Calu3 (cell line): ENCODE measurements at places on chromosomes 2 and 18.

GRCh38 chr2:121388371-121388770, 103.4 kb upstream of the TFCP2L1 start:
- no peak for DNase-seq

- no peak for DNase-seq
These were observed 226.0 kb downstream of the DPP10 start for GRCh38 chr2:114668415-114668814.

DNA sequence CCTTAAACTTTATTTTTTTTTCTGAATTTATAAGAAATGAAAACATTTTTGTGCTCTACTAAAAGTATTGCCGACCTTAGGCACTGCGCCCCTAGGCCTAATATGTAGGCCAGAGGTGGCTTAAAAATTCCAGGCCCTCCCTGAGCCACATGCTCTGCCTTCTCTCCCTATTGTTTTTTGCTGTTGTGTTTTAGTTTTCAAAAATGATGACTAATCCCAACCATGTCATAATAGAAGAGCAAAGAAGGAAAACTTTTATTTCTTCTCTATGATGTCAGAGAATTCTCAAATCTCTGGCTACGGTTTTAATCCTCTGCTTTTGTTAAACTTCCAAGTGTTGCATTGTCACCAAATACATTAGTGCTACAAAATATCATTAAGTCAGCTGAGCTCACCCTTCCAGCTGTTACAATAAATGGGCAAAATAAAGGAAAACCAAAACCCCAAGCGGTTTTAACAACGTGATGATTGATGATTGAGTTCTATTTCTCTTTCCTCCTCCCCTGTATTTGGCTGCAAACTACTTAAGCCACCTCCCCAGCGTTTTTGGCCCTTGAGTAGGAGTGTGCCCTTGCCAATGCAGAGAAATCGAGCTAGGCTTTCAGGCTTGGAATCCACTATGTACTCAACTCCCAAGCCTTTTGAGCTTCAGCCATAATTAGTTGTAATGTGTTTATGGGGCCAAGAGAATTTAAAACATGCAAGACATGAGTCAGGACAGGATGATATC, 163.5 kb upstream of the POU3F3 start:
- DNase-seq: no peak

GRCh38 chr18:24447961-24448360, 12.5 kb upstream of the HRH4 start:
- no peak for DNase-seq

- no peak for DNase-seq
These were observed 56.5 kb upstream of the EDAR start for GRCh38 chr2:109045505-109045904.

- no peak for DNase-seq
These were observed 45.6 kb downstream of the TRIB2 start for GRCh38 chr2:12762337-12762736.

DNA sequence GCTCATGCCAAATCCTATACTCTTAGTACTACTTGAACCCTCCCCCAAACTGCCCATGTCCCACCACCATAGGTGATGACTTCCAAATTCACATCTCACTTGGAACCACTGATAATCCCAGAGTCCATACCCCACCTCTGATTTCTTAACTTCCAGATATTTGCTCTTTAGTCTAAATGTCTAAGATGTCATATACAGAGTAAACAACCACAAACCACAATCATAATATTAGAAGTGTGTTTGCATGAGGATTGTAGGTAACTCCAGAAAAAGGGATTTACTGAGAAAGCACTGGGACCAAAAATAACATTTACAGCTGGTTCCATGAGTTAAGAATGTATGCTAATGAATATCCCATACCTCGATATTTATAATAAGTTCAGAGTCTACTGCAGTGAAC, 146.2 kb downstream of the ZNF385B start:
- no peak for DNase-seq

DNA sequence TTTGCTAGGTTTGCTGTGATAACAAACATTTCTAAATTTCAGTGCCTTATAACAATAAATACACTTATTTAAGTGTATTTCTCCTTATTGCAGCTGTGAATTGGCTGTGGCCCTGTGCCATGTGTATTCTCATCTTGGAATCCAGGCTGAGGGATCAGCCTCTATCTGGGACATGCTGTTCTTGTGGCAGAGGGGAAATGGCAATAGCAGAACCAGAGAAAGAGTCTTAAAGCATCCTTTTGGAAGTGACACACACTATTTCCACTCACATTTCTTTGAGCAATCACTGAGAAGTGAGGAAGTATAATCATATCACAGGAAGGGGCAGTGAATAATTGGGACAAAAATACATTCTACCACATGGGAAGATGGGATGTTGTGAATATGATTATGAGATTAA, 66.2 kb upstream of the PROKR1 start:
- no peak for DNase-seq

GRCh38 chr2:133653056-133653455, 84.8 kb upstream of the NCKAP5 start:
- DNase-seq: no peak

- peak; percentile 56 for DNase-seq
These were observed 758 bp downstream of the RIF1 start for GRCh38 chr2:151410485-151410834.

DNA sequence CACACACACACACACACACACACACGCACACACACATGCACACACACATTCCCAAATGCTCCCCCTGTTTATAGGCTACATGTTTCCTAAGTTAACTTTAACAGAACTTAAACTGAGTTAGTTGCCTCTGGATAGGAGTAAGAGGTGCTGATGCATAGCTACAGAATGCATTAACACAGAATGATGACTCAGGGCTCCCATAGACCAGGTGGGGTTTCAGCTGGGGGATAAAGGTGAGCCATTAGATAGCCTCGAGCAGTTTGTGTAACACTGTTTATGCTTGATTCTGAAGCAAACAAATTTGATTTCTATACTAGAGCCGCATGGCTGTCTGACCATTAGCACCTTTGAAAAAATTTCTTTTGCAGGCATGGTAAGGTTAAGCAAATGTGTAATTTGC, 741.0 kb downstream of the PLCL1 start:
- DNase-seq: no peak

DNA sequence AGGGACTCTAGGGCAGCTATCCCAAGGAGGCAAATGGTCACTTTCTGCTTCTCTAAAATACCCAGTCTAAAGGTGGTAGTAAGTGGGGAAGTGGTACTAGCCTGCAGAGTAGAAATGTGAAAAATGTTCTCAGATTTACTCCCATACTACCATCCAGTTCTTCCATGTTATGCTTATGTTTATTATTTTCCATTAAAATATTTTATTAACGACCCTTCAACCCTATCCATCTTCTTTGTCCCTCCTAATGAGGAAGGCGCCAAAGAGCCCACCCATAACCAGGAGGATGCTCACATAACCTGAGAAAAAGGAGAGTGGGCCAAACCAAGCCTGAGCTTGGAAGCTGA, 153.5 kb downstream of the ANTXR1 start:
- no peak for DNase-seq
